ENCODE measurements at places on chromosomes 5 and 9.

- no peak for DNase-seq
Observed at GRCh38 chr5:158752656-158752973, 347.1 kb downstream of the EBF1 start.

DNA sequence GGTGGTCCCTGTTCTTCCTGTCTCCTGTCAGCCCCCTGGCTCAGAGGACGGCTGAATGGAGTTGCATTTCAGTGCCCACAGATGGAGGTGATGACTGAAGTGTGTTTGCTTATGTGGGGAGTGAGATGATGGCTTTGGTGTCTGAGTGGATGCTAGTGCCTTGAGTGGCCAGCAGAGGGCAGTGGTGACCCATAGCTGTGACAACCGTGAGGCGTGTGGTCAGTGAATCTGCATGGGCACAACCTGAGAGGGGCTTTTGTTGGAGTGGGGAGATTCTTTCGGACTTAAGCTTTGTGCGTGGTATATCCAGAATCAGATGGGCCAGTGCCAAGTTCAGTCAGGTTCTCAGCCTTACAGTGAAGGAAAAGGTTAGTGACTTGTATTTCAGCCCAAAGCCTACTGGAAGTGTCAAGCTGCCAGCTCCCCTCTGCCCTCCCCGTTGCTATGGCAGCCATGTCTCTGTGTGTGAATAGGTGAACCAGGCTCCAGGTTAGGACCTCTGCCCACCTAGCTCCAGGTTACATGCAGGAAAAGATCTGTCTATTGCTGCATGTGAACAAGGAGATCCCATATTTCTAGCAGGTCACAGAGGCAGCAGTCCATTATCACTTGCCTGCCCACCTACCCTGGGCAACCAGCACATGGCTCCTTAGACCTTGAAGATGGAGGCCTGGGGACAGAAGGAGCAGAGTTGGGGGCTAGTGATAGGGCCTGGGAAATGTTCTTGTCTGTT, 14.7 kb upstream of the CXXC5 start:
- peak; percentile 64 for DNase-seq

DNA sequence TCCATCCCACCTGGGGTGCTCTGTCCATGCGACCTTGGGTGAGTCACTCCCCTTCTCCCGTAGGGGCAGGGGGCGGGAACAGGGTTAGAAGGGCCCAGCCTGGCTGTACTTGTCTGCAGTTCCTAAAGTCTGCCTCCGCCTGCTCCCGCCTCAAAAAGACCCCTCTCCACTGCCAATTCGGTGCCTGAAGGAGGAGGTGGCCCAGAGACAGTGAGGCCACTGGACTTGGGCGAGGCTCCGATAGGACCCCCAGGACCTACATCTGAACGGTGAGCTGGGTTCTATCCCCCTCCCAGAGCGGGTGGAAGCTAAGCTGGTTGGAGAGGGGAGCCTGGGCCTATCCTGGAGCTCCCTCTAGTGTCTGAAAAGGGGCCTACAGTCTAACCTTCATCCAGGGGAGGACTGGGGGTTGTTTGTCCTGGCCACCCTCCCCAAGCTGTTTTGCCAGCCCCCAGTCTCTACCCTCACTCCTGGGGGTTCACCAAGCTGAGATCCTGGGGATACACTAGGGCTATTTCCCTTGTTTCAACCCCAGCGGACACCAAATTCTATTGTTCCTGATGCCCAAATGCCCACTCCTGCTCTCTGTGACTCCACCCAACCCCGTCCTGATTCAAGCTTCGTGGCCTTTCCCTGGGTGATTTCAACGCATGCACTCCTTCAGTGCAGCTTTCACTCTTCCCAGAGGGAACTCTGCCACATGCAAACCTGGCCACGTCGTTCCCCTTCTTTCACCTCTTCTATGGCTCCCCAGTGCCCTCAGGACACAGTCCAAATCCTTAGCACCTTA, 6.1 kb upstream of the CRB2 start:
- DNase-seq: peak; percentile 50

GRCh38 chr5:136137497-136138220, 5.0 kb downstream of the SMAD5 start:
- DNase-seq: no peak

DNA sequence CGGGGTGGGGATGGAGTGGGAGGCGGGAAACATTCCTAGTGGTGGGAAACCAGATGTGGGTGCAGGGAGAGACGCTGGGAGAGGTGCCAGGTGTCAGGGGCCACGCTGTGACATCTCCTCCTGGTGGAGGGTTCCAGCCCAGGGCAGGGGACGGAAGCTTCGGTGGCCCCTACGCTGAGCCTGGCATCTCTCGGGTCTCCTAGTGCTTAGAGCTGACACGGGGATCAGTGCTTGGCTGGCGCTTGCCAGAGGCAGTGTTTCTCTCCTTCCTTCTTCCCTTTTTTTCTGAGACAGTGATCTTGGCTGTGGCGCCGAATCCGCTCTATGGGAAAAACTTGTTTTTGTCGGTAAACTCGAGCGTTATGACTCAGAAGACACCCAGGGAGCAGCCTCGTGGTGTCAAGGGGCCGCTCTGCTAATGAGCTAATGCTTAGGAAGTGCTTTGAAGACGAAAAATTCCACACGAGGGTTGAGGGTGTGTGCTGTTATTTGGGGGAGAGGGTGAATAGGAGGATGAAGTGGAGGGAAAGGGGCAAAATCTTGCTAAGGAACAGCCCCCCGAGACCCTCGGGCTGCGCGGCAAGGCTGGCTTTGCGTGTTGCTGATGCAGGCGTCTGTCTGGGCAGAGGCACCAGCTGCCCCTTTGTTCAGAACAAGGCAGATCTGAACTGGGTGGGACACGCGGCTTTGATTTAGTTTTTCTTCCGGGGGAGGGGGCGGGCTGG, 20.4 kb upstream of the IER5L start:
- no peak for DNase-seq

DNA sequence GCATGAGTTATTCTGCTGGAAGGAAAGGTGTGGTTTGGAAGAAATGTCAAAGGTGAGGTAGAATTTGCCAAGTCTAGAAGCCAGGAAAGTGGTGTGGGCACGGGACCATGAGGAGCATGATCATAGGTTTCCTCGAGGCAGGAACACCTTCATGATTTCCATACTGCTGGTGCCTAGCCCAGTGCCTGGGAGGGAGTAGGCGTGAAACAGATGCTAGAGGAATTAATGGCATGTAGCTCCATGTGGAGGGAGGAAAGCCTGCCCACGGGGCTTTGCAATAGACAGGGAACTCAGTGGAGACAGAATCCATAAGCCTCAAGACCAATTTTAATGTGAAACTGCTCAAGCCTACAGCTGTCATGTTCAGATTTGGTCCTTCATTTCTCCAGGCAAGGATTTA, 35.1 kb downstream of the TTLL11 start:
- no peak for DNase-seq

GRCh38 chr9:5842929-5843793, 10.2 kb upstream of the ERMP1 start:
- DNase-seq: no peak

DNA sequence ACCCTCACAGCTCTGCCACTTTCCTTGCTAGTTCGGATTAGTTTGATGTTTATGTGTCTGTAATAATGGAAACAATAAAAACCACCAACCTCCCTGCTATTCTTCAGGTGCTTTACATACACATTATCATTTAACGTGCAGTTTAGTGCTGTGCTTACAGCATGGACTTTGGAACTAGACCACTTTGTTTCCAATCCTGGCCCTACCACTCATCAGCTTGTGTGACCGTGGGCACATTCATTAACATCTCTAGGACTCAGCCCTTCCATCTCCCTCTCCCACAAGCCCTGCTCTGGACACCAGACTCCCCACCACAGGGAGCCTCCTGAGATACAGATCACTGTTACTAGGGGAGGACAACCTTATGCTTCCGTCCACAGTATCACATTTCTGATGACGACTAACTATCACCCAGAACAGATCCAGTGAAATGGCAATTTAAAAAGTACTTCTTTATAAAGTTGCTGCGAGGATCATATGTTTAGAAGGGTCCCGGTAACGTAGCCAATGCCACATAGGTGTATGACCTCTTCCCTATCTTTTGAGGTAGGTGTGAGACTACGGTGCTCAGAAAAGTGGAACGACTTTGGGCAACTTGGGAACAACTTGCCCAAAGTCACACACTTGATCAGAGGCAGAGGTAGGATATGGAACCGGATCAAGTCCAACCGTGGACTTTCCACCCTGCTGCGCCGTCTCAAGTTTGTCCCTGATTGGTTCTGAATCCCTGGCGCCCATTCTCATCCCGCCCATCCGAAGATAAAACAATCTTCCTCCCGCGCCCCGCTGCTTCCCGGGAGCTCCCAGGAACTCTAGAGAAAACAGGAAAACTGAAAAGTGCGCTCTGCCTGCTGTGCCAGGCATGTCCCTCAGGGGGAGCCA, 132.4 kb upstream of the NIPBL start:
- DNase-seq: no peak

DNA sequence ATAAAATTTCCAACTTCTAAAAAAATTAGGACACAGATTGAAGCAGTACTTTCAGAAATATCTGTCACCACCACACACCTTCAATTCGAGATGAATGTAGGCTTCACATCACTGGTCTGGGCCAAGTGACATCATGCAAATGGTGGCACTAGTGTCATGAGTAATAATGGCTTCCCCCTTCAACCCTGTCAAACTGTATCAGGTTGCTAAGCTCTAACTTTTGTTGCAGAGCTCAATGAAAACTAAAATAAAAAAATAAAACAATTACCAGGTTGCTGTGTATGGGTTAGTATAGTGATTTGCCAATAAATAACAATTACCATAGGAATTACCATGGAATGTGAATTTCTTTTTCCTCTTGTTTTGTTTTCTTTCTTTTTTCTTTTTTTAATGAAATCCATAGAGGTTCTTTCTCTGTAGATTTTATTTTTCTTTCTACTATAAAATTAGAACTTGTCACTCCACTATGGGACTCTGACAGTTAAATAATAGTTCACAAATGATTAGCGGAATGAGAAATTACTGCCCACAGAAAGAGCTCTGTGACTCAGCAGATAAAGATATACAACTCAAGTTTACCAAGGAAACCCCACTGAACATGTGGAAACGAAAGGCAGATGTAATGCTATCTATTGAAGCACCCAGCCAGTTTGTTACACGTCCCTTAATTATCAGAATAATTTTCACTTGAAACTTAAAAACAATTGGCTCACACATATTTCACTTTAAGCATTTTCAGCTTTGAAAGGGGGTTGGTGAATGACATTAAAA, 783.8 kb upstream of the WWC1 start:
- no peak for DNase-seq

DNA sequence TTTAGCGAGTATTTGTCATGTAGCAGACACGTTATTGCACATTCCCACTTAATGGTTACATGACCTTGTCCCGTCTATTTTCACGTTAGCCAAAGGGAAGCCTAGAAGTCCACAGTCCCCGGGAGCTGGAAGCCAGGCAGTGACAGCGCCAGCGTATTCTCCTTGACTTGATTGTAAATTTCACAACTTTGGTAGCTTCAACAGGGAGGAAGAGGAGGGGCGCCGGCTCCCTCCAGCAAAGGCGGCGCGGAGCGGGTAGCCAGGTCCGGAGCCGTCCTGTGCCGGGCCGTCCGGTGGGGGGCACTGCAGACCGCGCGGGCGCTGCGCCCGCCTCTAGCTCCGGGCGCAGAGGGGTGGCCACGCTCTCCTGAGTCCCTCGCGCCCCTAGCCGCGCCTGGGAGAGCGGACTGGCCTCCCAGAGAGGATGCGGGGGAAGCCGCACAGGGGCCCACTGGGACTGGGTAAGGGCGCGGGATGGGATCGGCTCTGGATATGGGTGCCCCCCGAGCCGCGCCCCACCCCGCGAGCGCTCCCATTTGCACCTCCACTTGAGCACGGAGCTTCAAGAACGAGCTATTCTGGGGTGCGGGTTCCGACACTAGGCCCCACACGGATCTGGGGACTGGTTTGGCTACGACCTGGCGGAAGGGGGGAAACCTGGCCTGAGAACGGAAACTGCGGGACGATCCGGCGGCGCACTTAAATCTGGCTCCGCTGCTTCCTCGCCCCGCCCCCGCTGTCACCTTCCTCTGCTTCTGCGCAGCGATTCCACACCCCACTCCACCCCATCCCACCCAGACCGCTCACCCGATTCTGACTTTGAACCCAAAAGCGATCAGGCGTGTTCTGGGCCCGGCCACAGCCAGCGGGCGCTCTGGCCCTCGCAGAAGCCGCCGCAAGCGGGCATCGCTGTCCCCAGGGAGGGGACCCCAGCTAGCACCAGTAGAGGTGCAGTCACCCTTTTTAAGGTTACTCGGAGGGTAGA, 23.8 kb downstream of the KLF4 start:
- DNase-seq: peak; percentile 17

- no peak for DNase-seq
Observed at GRCh38 chr5:100017520-100018262, 517.5 kb upstream of the FAM174A start.
